IgD-negative memory B cell (primary cell): ENCODE measurements at places on chromosomes 2 and 18. TPM values are rescaled to one million over a fixed set of nuclear protein-coding genes. Genes with fewer than 3 reads are reported as not detected.

Gene SCLY
- 18.5 TPM for polyA plus RNA-seq

Gene CRACDL
- not detected for polyA plus RNA-seq

Gene GALNT3
- polyA plus RNA-seq = 4.1 TPM

Gene DUSP2
- polyA plus RNA-seq = 55.6 TPM

Gene SCYGR6
- polyA plus RNA-seq = not detected

Gene C1GALT1C1L
- polyA plus RNA-seq = not detected

Gene PRSS56
- polyA plus RNA-seq = not detected

Gene DAW1
- not detected for polyA plus RNA-seq

Gene CNGA3
- polyA plus RNA-seq = not detected

Gene FAP
- not detected for polyA plus RNA-seq

Gene CENPA
- not detected for polyA plus RNA-seq

Gene POTEJ
- not detected for polyA plus RNA-seq

Gene HOXD13
- polyA plus RNA-seq = not detected

Gene ATIC
- polyA plus RNA-seq = 137 TPM

Gene PHOSPHO2
- polyA plus RNA-seq = 3.8 TPM

Gene LRRC30
- not detected for polyA plus RNA-seq

Gene SP140
- 130 TPM for polyA plus RNA-seq

Gene TUBA4B
- polyA plus RNA-seq = not detected

Gene IGFBP5
- not detected for polyA plus RNA-seq

Gene UGT1A1
- polyA plus RNA-seq = not detected

Gene TRIB2
- polyA plus RNA-seq = 41.2 TPM

Gene MRPL33
- 176 TPM for polyA plus RNA-seq

Gene MBP
- polyA plus RNA-seq = 89.4 TPM

Gene HEATR5B
- 11.0 TPM for polyA plus RNA-seq

Gene FAM161A
- 1.4 TPM for polyA plus RNA-seq
